ENCODE measurements at places on chromosomes 7 and 10.

DNA sequence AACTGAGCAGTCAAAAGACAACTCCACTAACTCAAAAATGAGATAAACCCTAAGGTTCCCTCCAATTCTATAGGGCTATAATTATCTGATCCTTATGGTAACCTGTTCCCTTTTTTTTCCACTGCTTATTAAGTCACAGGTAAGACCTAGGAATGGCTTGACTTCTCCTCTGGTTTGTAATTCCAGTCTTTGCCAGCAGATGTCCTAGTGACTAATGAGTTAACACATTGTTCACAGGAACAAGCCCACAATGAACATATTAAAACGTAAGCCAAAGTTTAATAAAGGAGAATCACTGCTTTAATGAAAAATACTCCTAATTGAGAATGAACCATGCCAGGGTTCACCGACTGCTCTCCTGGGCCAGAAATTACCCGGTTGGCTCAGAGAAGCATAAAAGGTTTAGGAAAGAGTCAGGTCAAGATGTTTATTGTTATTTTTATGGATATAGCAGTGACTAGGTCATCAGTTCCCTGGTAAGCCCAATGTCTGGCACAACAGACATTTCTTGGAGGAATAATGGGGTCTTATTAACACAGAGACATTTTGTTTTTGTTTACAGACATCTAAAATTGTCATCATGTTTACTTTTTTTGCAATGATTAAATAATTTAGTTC lies 120.1 kb downstream of the ELAPOR2 start:
- DNase-seq: peak; percentile 43

- DNase-seq: no peak
Observed at GRCh38 chr7:111756687-111757178, 194.4 kb upstream of the IMMP2L start.

GRCh38 chr10:93410697-93411348 lies 71.3 kb downstream of the MYOF start:
- no peak for DNase-seq

DNA sequence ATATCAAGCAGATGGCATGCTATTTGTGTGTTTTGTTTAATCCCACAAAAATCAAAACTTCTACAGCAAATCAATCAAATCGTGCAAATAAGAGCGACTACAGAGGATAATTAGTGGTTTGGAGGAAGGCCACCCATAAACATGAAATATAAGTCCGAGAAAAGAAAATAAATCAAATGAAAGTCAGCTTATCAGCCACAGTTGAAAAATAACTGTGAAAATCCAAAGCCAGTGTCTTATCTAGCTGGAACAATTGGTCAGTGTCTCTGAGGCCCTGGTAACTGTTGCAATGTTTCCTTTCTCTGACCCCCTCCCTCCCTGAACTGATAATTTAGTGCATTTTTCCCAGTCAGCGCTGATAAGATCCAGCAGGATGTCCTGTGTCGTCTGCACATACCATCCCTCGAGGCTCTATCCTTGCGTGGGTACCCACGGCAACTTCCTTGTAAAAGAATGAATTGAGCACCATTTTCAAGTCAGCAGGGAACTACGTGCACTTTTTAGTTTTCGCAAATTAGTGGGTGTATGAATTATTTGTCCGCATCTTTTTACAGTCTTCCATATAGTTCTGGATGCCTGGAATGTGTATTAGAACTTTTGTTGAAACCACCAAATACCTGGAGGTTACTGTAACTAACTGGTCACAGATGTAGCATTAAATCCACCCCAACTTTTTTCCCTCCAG lies 10.8 kb upstream of the JCAD start:
- DNase-seq: no peak

DNA sequence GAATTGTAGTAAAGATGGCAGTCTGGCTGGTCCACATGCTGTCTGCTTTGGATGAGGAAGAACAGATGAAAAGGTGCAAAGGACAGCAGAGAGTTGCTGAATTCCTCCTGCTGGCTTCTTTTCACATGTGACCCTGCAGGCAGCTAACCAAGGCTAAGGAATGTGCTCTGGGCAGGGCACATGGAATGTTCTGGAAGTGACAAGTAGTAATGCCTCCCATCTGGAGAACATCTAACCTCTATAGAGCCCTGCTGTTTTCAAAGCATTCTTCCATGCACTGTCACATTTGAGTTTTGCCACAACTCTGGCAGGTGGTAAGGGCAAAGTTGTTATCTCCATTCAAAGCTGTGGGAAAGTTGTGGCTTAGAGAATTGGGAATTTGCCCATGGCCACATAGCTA lies 208.8 kb downstream of the STK31 start:
- no peak for DNase-seq

GRCh38 chr10:110074758-110075671 lies 67.2 kb downstream of the ADD3 start:
- DNase-seq: no peak

DNA sequence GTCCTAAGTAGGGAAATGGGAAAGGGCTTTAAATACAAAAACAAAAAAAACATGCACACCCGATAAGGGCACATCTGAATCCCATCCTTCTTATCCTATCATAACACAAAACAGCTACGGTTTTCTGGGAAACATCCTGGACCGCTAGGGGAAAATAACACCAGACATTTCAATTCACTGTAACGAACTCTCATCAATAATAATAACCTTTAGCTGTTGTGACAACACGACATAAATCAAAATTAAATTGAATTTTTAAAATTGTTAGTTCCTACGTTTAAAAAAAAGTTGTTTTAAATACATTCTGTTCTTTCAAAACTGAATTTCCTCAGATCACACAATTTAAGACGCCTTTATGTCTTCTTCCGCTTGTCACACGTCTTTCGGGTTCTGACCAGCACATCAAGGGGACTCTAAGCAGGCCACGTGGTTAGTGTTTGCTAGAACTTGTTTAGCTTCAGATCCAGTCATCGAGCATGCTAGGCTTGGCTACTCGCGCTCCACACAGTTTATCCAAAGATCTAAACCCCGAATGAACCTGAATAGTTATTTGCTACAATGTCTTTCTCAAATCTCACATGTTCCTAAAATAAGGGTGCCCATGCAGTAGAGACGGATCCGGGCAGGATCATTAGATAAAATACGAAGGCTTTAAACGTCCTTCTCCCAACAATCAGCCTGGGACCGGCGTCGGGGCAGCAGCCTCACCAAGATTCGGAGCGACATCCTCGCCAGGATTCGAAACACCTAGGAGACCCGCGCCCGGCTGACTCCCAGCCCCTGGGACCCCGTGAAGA lies 839 bp downstream of the IKZF5 start:
- DNase-seq: peak; percentile 52

DNA sequence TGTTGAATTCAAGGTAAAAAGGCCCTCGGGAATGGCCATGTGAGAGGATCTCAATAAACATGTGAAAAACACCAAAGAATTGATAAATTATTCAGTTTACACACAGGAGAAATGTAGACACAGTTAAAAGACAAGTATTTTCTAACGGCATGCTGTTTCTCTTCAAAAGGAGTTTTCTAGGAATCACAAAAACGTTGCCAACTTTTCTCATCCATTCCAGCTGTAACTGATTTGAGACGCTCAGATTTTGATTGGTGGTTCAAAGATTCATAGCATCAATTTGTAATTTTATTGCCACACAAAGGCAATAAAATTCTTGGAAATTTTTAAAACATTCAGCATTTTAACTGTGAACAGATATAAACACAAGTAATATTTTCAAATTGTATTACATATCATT lies 384.9 kb upstream of the PFKP start:
- no peak for DNase-seq

GRCh38 chr7:36119005-36119706 lies 33.9 kb upstream of the EEPD1 start:
- DNase-seq: no peak

- DNase-seq: no peak
Observed at GRCh38 chr10:110721406-110722038, 77.4 kb downstream of the RBM20 start.

All from CD8-positive, alpha-beta memory T cell (primary cell).